ENCODE measurements at places on chromosomes 3 and 15. TPM values are rescaled to one million over a fixed set of nuclear protein-coding genes. Genes with fewer than 3 reads are reported as not detected.

DNA sequence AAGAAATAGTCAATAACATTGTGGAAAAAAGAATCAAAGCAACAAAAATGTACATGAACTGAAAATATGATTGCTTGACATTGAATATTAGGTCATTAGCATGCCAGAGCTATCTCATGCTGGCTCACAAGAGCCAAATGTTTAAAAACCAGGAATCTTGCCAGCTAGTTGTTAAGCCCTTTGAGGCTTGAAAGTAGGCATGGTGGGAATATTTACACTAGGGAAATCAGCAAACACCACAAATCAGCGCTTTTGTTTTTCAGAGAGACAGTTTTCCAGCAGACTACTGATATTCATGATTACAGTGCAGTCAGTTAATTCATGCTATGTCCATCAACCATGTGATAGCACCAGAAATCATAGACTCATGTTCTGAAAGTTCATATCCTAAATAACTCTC is 144.8 kb downstream of the ARPP21 start:
- no peak for DNase-seq

DNA sequence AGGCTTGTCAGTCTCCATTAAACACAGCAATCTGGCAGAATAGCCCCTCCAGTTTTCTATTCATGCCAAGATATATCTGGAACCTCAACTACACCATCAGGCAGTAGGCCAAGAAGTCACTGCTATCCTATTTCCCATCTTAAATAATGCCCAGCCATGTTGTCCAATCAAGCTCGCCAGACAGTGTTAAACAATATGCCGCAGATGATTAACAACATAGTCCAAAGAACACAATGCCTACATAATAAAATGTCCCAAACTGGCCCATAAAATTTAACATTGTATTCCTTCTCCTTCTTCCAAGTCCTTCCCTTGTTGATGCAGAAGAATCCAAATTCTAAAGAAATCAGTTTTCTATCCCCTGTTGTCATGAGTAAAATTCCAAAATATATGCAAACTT is 427.4 kb upstream of the PPP2R3A start:
- DNase-seq, result no peak

Gene IL17RB
- not detected for total RNA-seq

Gene PAK6
- not detected for total RNA-seq
